ENCODE measurements at places on chromosomes 4 and X.

DNA sequence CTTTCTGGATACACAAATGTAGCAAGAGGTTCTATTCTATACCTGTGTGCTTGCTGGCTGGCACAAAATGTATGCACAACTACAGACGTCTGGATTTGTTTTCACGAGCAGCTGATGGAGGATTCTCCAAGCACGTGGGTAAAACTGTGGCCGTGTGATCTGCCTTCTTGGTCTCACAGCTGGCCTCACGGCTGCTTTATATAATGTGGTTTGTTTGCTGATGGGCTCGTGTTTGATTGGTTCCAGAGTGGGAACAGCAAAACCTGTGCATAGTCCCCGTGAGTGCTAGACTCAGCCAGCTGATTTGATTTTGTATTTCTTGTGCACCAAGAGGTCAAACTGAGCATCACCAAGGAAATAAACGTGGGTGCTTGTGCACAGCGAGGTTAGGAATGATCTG, 262.6 kb upstream of the RPS6KA3 start:
- no peak for DNase-seq

GRCh38 chrX:23292988-23293651, 41.5 kb upstream of the PTCHD1 start:
- DNase-seq = no peak

- DNase-seq = peak; percentile 0
Observed at GRCh38 chr4:81913427-81913879, 441.7 kb upstream of the RASGEF1B start.

DNA sequence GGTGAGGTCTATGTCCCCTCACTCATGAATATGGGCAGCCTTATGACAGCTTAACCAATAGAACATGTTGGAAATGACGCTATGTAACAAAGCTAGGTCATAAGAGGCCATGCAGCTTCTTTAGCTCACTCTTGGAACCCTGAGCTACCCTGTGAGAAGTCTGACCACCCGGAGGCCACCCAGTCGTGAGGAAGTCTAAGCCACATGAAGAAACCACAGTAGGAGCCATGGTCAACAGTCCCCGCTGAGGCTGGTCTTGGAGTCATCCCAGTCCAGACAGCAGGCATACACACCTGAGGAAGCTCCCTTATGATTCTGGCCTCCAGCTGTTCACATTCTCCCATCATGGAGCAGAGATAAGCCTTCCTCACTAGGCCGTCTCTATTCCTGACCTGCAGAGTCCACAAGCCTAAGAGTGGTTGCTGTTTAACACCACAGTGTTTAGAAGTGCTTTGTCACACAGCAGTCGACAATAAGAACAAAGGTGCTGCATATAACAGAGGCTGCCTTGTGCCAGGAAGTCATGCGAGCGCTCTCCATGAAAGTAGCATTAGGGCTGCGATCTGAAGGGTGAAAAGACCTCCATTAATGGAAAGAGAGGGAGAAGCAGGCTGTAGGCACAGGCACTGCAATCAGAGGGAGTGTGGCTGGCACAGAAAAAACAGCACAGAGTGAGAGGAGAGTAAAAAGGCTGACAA, 38.2 kb downstream of the TSPAN5 start:
- no peak for DNase-seq

- no peak for DNase-seq
Observed at GRCh38 chrX:142001934-142002333, 98.2 kb downstream of the MAGEC1 start.

DNA sequence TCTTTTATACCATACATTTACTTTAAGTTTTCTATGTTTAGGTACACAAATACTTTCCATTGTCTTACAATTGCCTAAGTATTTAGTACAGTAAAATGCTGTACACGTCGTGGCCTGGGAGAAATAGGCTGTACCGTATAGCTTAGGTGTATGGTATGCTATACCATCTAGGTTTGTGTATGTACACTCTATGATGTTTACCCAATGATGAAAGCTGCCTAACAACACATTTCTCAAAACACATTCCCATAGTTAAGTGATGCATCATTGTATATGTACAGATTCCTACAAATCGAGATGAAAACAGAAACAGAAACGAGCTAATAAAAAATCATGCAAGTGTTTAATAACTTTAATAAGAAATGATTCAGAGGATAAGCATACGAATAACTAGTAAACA, 51.6 kb downstream of the SPANXA2 start:
- no peak for DNase-seq

DNA sequence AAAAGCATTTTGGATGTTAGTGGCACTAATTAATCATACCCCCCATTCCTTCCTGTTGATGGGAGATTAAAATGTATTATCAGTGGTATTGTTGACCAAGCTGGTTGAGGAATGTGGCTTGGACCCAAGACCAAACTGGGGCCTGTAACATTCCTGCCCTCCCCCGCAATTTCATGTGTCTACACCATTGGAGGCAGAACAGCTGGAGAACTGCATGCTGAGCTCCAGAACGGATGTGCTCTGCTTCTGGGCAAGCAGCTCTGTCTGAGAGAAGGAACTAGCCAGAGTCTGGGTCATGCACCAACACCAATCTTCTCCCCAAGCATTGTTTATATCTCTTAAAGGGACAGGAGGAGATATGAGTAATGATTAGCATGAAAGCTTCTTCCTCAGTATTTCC, 185.5 kb downstream of the CEP135 start:
- DNase-seq = no peak

DNA sequence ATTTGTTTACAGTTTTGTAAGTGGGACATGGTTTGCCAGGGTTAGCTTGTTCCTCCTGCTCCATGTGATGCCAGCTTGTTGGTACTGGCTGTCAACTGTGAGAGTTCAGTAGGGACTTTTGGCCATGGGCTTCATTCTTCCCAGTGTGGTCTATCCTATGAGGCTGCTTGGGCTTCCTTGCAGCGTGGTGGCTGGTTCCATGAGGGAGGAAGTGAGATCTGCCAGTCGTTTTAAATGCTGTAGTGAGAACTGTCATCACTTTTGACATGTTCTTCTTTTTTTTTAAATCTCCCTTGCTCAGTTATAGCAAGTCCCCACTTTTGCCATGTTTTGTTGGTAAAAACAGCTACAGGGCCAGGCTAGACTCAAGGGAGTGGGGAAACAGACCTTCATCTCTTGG, 15.9 kb downstream of the NSD2 start:
- no peak for DNase-seq

GRCh38 chr4:138775890-138776289, 239.7 kb upstream of the NOCT start:
- DNase-seq = no peak

- peak; percentile 45 for DNase-seq
Observed at GRCh38 chr4:165378745-165379677, at the start of gene CPE. Gene CPE, plus strand, starts transcription at chr4:165379008. Its CDS starts 214 bp downstream, at chr4:165379222.

GRCh38 chrX:50393902-50394301, 76.7 kb downstream of the DGKK start:
- DNase-seq = no peak

DNA sequence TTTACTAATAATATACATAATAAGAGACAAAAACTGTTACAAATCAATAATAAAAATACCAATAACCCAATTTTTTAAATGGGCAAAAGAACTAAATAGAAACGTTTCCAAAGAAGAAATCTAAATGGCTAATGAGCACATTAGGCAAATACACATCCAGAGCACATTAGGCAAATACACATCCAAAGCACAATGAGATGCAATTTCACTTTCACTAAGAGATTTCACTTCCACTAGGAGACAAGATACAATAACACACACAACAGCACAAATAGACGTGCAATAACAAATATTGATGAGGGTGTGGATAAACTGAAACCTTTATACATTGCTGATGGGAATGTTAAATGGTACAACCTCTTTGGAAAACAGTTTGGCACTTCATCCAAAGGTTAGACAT, 250.7 kb downstream of the ARAP2 start:
- DNase-seq = no peak

DNA sequence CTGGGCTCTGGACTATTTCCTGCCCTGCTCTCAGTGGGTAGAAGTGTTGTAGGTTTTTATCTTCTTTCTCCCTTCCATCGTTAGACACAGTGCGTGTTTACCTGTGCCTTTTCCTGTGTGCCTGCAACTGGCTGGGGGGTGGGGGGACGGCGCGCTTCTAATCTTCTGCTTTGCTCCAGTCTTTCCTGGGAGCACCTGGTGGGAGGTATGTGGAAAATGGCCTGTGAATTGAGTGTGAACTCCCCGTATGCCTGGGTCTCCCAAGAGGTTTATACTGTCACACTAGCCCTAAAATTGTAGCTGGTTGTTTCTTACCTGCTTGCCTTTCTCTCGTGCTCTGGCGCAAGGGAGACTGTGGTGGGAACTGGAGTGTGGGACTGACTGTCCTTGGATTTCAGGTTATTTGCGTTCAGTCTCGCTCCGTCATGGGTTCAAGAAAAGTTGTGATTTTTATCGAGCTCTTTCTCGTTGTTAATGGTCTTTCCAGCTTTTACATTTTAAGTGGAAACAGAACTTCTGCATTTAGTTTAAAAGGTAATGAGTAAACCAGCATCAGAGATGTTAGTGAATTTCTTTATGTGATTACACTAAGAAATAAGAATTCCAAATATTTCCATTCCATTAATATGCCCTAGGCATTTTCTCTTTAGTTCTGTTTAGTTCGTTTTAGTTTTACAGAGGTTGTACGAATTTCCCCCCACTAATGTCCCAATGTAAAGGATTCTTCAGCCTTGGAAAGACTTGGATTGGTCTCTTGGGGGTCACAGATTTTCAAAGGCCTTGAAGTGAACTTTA, 15.3 kb downstream of the MRPL1 start:
- no peak for DNase-seq

- DNase-seq = no peak
Observed at GRCh38 chrX:82141942-82142341, 940.0 kb downstream of the SH3BGRL start.

GRCh38 chr4:67131224-67131623, 414.1 kb downstream of the CENPC start:
- DNase-seq = no peak

GRCh38 chr4:6727943-6728250, 11.9 kb downstream of the BLOC1S4 start:
- DNase-seq = no peak

DNA sequence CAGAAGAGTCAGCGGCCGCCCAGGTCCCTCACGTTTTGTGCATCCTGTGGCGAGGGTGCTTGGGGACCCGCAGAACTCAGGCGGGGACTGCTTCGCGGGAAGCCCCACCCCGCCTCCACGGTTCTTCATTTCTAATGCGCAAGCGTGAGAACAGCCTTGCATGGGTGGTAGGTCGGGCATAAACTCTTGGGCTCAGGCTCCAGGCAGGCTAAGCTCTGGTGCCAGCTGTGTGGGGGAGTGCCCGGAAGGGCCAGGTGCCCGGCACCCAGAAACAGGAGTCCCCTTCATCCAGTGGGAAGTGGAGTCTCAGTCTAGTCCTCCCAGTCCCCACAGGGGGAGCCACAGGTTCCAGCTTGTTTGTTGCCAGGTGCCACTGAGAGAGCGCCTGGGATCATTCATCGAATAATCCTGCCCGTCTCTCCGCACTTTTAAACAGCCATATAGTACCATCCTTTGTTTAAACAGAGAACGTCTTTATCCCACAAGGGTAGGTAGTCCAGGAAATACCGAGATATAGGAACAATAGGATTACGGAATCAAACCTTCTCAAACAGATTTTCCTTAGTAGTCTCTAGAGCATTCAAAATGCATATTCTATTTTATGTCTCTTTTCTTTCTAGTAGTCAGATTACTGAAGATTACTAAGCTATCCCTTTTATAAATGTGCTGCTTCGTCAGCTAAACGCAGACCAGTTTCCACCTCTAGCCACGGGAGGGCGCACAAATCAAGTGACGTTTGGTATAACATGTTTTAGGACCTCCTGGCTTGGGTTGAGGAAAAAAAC, 12.7 kb upstream of the RBBP7 start:
- peak; percentile 19 for DNase-seq

GRCh38 chr4:97262769-97263168, 880.5 kb downstream of the STPG2 start:
- DNase-seq = no peak

GRCh38 chr4:174550541-174550940, 28.3 kb upstream of the HPGD start:
- DNase-seq = no peak

DNA sequence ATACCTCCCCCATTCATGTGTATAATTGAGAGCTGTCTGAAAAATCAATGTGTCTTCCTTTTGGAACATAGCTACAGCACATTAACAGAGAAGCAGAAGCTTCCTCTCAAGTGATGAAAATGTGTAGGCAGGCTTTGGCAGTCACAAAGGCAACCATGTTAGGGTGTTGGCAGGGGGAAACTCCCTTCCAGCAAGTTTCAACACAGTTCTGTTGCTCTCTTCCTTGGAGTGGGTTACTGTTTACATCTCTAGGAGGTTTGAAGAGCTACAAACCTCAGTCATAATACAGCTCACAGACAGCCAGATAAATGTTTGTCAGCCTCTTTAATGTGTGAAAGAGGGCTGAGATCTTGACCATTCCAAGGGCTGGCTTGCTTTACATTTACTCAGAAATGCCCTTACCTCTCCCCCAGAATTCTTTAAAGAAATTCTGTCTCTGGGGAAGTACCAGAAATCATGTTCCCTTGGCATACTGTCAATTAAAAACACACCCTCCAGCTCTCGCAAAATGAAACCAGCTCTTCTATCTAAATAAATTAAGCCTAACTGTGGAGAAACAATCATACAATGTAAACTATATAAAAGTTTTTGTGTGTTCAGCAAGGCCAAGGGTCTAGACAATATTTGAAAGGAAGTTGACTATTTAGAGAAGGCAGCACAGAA, 18.9 kb downstream of the ZBTB33 start:
- DNase-seq = no peak

GRCh38 chr4:85744950-85745349, 270.0 kb downstream of the ARHGAP24 start:
- DNase-seq = no peak

- DNase-seq = no peak
Observed at GRCh38 chr4:158826057-158826456, 57.2 kb downstream of the FNIP2 start.

GRCh38 chrX:99572711-99573110, 837.4 kb downstream of the PCDH19 start:
- no peak for DNase-seq

GRCh38 chrX:49155243-49155899, 7.2 kb upstream of the MAGIX start:
- DNase-seq = no peak

GRCh38 chrX:97260679-97261078, 377.0 kb downstream of the RPA4 start:
- DNase-seq = no peak

DNA sequence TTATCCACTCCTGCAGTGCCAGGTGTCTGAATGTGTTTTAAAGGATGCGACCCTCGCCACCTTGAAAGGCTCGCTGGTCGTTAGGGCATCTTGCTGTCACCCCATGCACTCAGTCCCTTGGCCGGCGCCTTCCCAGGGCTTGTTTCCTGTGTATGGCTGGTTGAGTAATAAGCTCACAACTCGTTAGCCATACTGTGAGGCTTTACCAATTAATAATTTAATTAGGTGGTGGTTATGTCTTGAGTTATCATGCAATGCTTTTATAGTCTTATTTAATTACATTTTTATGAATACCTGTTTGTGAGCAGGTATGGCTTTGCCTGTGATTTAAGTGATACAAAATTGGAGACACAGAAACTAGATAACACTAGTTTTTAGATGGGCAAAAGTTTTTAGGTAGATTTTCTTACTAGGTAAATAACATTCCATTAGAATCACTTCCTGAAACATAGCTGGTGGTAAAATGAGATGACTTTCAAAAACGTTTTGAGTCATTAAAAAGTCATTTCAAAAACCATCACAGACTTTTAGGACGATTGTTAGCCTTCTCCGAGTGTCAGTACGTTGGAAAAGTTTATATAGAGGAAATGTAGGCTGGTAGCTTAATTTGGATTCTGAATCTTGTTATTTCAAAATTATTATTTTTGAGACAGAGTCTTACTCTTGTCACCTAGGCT, 18.2 kb downstream of the PTTG2 start:
- DNase-seq = no peak

GRCh38 chr4:75142850-75143249, 209.9 kb downstream of the PARM1 start:
- peak; percentile 4 for DNase-seq

Measured in fibroblast of skin of left biceps (primary cell).